ENCODE measurements at places on chromosomes 5 and 9.
A peak's percentile ranks its signal among the peaks of the same experiment; 100 is the strongest.

DNA sequence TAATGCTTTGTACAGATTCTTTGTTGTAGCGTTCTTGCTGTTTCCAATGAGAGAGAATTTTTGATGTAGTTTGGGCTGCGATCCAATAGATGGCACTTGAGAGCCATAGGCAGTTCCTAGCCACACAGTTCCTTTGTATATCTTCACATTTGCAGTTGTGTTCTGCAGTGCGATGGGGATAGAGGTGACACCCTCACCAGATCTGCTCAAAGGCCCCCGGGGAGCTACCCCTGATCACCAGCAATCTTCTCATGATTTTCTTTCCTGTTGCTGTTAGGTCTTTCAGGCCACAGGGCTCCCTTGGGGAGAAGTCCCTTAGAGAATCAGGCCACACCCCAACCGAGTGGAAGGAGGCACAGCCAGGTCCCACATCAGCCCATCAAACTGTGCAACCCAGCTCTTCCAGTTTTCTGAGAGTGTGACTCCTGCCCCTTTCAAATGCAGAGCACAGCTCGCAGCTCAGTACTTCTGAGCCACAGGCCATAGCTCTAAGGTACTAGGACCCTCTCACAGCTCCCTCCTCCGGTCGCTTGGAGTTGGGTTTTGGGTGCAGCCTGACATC is 353.7 kb downstream of the SLCO4C1 start:
- no peak for DNase-seq

GRCh38 chr5:123444016-123444415 is 20.8 kb upstream of the CEP120 start:
- no peak for DNase-seq

GRCh38 chr5:1202026-1202797 is 817 bp downstream of the SLC6A19 start:
- DNase-seq, result no peak

GRCh38 chr5:78361631-78361993 is 1.2 kb downstream of the SCAMP1 start:
- DNase-seq, result no peak

- no peak for DNase-seq
These were observed 541 bp downstream of the GNPDA1 start for GRCh38 chr5:142012186-142012785.

GRCh38 chr5:63127054-63127453 is 548.4 kb downstream of the LRRC70 start:
- no peak for DNase-seq

GRCh38 chr5:58544195-58544594 is 38.7 kb upstream of the RAB3C start:
- DNase-seq, result no peak

GRCh38 chr9:130537346-130538050 is 41.9 kb upstream of the FUBP3 start:
- DNase-seq, result no peak

- no peak for DNase-seq
These were observed 50.4 kb downstream of the CERT1 start for GRCh38 chr5:75460942-75461610.

- DNase-seq, result no peak
These were observed 11.8 kb downstream of the ELL2 start for GRCh38 chr5:95949810-95950209.

DNA sequence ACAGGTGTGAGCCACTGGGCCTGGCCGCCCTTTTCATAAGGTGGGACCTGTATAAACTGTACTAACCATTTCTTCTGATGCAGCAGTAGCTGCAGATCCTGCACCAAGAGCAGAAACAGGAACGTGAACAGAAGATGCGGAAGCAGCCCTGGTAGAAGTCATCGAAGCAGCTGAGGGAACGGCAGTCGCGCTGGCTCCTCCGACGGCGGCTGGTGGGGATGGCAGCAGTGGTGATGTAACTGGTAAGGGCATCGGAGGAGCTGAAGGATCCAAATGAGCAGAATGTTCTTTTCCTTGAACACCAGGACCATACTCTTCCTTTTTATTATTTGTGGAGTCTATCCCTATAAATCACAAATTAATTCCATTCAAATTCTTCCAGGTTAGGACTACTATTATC is 32.1 kb downstream of the POC5 start:
- DNase-seq, result no peak

- no peak for DNase-seq
These were observed 112.1 kb downstream of the BASP1 start for GRCh38 chr5:17329571-17329970.

GRCh38 chr9:88966894-88967676 is 24.2 kb upstream of the S1PR3 start:
- DNase-seq, result no peak

GRCh38 chr5:45725537-45725936 is 29.4 kb upstream of the HCN1 start:
- no peak for DNase-seq

DNA sequence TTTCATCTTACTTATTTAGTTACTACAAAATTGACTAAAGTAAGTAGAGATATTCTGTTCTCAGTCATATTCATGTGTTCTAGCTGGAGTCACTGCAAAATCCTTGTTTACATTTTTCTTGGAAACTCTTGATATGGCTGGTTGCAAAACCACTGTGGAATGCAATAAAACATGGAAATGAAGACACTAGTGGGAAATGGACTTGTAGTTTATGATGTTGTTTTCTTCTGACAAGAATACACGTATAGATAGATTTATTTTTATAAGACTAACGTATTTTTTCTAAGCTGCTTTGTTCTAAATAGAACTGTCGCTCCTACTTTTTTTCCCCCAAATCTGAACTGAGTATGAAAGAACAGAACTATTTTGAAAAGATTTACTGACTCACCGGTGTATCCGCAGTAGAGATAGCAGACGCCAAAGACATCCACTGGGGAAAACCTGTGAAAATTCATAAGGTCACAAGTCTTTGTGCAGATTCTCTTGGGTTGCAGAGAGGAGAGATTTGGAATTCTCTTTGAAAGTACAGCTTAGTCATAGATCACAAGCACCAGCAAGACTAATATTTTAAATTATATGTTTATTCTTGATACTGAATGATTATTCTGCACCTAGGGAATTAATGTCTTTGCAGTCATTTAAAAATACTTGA is 119.6 kb upstream of the TAF11L2 start:
- DNase-seq, result peak; percentile 52

DNA sequence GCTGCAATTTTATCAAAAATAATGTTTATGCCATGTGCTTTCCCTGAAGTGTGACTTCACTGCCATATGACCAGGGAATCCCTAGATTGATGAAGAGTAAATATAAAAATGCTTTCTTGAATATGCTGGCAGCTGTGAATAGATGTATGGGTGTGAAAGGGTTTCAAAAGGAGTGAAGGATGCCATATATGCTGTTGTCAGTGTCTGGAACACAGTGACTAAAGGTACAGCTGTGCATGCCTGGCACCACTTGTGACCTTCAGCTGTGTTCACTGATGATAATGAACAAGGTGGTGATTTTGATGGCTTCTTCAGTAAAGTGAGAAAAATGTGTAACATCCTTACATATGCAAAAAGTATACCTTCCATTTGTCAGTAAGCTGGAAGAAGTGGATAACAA is 69.7 kb downstream of the RAB24 start:
- no peak for DNase-seq

DNA sequence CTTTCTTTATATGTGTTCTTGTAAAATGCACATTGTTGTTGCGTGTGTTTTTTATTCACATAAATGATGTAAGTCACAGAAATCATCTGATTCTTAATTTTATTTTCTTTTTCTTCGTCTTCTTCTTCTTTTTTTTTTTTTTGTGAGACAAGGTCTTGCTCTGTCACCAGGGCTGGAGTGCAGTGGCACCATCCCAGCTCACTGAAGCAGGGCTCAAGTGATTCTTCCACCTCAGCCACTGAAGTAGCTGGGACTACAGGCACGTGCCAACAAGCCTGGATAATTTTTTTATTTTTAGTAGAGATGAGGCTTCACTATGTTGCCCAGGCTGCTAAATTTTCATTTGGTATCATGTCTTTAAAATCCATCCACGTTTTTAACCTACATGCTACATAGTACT is 28.5 kb upstream of the FANCC start:
- no peak for DNase-seq

DNA sequence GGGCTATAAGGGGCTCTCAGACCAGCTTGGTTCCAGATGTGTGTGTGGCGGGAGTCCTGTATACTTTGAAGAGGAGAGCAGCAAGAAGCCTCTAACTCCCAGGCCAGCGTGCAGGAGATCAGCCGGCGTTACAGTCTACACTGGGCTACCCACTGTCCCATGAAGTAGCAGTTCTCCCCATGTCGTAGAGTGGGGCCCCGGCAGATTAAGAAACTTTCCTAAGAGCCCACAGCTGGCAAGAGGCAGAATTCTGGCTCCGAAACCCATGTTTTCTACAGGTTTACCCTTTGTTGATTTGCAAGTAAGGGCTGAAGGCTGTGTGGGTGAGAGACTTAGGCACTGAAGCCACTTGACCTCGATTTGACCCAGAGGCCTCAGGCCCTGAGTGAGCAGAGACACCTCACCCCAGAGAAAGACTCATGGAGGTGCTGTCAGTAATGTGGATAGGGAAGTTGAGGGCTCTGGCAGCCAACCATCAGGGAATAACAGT is 881 bp upstream of the B4GALT1 start:
- no peak for DNase-seq

DNA sequence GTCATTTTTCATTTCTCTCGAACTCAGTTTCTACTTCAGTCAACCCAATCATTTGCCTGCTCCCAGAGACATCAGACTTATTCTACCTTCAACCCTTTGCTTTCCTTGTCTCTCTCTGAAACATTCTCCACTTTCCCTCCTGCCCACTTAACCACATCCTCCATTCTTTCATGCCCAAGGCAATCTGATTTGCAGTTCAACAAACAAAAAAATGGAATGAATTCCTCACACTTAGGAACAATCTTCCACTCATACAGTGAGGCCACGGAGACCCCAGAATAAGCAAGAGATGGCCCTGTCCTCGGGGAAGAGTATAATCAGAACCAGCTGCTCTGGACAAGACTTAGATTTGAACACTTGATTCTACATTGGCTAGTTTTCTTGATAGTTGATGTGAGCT is 180.5 kb downstream of the RFK start:
- no peak for DNase-seq

DNA sequence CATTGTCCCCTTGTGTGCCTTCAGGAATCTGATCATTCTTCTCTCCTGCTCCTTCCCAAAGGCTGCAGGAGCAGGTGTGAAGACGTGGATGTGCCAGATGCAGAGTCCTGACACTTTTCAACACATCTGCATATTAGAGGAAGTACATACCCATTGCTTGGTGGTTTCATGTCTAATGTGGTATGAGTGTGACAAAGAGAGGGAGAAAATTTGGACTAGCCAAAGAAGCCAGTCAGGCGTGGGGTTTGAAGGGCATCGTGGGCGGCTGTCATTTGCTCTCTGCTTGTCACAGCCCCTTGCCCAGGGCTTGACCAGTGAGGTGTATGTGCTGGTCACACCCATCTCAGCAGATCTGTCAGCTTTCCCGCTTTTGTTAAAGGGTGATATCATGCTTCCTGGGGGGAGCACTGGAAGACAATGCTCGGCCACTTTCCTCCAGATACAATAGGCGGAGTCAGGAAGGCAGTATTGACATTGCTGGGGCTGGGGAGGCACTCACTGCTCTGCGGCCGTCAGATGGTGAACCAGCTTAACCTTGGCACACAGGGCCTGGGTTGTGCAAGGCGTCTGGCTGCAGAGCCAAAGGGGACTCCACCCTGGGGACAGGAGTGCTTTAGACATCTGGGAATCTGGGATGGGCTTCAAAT is 8.6 kb downstream of the TEK start:
- no peak for DNase-seq

- DNase-seq, result no peak
These were observed 45.9 kb downstream of the WWC1 start for GRCh38 chr5:168337361-168337760.

GRCh38 chr9:83034587-83034986 is 28.4 kb downstream of the RASEF start:
- DNase-seq, result no peak

GRCh38 chr5:55037046-55037771 is 13.2 kb downstream of the GZMK start:
- DNase-seq, result no peak

GRCh38 chr5:154197801-154198491 is 7.4 kb downstream of the GALNT10 start:
- no peak for DNase-seq

DNA sequence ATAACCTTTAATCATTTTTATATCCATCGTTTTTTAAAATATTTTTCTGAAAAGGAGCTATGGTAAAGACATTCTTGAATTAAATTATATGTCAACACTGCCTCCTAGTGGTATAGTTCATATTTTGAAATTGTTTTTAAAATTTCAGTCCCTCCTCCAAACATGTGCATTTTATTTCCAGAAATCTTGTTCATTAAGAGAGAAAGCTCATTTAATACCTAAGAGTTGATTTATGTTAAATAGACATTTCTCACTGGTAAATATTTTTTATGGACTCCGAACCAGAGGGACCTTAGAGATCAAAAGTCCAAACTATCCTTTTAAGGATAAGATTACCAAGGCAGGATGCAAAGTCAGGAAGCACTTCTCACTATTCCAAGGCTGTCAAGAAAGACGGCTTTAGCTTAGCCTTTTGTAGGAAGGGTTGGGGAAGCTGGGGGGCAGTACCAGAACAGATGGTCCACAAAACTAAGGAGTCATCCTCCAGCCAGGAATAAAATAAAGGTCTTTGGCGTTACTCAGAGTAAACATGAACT is 21.6 kb downstream of the BHMT start:
- DNase-seq, result no peak

DNA sequence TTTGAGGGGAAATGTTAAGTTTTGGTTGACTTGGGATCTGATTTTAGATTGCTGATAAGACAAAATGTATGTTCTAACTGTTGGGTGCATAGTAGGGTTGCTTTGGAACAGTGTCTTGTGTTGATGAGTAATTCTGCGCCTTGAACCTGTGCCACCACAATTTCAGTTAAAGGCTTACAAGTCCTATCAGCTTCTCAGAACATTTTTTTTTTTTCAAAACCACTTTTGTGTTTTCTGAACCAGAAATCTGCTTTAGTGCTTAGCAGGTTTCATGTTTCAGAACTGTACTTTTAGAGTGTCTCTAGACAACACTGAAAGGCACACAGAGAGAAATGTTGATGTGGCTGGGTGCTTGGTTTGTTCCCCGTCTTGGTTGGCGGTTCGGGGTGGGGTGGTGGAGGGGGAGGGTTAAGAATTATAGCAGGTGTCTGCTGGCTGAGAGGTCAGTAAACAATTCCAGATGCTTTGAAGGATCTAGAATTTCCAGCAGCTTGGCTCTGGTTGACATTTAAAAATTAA is 84.6 kb downstream of the ANKRD55 start:
- no peak for DNase-seq

GRCh38 chr9:115439641-115440040 is 321.7 kb upstream of the TNC start:
- DNase-seq, result no peak

GRCh38 chr5:96807075-96807654 is 580 bp downstream of the ERAP1 start:
- no peak for DNase-seq

GRCh38 chr5:133729800-133730199 is 117.5 kb upstream of the FSTL4 start:
- no peak for DNase-seq

GRCh38 chr5:149450199-149450598 is 71.1 kb upstream of the IL17B start:
- DNase-seq, result no peak

GRCh38 chr5:136155761-136156160 is 23.1 kb downstream of the SMAD5 start:
- no peak for DNase-seq

GRCh38 chr5:151222790-151223446 is 974 bp downstream of the CCDC69 start:
- no peak for DNase-seq

- DNase-seq, result no peak
These were observed 18.8 kb upstream of the FCN1 start for GRCh38 chr9:134936346-134937163.

GRCh38 chr9:84940294-84940693 is 270.8 kb downstream of the NTRK2 start:
- no peak for DNase-seq
